Neural crest cell (in vitro differentiated cells): ENCODE measurements at places on chromosomes 2 and 18. TPM values are rescaled to one million over a fixed set of nuclear protein-coding genes. Genes with fewer than 3 reads are reported as not detected.

CBLN2 gene
- total RNA-seq = 0.55 and 0.58 TPM in 2 replicates

G6PC2 gene
- total RNA-seq = not detected in 2 replicates

CDK5R2 gene
- 1.7 and 1.9 TPM in 2 replicates for total RNA-seq

LRRC30 gene
- not detected in 2 replicates for total RNA-seq

INHA gene
- 0.50 TPM in 1 of 2 replicates, not detected in the other for total RNA-seq

DSC1 gene
- not detected in 2 replicates for total RNA-seq
